ENCODE measurements at places on chromosomes 5 and 9.

- DNase-seq = no peak
Observed at GRCh38 chr9:96859461-96860198, 5.3 kb upstream of the ZNF782 start.

DNA sequence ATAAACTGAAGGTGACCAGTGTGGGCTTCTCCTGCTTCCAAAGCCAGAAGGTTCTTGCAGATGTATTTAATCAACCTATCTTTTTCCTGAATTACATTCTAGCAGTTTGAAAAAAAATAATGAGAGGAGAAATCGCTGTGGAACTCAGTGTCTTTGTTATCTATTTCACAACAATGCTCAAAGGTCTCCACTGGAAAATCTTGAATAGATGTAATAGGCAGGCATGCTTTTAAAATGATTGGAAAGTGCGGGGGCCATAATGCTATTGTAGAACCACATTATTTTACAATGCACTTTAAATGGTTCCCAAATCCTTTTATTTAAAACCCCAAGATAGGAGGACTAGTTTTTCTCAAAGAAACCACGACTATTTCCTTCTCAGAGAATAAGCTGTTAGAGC is 23.3 kb downstream of the ENC1 start:
- no peak for DNase-seq

DNA sequence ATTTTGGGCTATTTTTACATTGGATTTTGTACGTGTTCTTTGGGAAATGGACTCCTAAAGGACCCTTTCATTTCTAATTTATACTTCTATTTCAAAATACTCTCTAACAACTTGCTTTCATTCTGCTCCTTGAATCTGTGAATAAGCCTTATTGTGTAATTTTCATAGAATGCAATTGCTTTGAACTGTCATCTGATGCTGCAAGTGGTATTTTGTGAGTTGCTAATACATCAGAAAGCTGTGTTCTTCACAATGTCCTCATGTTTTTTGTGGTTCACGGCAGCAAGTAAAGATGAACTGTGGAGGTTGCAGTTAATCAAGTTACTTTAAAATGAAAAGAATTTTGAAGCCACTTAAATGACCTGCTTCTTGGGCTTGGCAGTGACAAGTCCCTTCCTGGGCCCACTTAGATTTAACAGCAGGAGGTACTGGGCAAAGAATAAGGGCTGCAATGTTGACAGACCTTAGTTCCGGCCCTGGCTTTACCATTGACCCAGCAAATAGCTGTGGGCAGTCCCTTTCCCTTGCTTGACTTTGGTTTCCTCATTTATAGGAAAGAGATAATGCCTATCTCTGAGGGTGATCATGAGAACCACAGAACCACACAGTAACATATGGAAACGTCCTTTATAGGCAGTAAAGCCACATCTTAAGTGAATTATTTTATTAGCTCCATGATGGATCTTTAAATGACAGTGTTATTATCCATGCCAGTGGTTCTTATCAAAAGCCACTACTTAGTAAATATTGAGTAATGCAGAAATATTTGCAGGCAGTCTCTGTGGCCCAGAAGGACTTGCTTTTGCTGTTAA is 54.8 kb downstream of the IQGAP2 start:
- no peak for DNase-seq

- no peak for DNase-seq
Observed at GRCh38 chr9:10443868-10444204, 169.0 kb downstream of the PTPRD start.

GRCh38 chr9:656926-657568 is 184.4 kb upstream of the DMRT1 start:
- no peak for DNase-seq

DNA sequence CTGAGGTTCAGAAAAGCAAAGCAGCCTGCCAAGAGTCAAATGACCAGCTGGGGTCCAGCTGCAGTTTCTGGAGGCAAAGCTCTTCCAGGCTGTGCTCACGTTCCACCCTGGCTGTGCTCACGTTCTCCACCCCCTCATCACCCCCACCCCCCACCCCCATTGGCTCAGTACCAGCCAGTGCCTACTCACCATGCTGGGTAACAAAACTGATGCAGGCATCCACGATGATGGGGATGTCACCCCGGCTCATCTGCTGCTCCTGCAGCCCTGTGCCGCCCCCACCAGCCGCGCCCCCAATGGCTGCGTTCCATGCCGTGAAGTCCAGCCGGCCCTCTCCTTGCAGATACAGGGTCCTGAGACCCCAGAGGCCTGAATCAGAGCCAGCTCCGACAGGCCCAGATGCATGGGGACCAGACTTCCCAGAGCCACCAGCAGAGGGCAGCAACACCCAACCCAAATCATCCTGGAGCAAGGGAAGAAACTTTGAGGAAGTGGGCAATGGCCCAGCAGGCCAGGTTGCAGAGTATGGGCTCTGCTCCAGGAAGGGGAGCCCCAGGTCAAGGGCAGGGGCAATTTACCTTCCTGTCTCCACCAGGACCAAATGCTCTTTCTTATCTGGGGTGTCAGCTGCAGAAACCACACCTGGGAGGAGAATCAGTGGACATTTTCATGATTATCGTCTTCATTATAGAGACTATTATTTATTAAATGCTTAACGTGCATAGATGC is 13.7 kb upstream of the FCHSD1 start:
- DNase-seq = no peak

DNA sequence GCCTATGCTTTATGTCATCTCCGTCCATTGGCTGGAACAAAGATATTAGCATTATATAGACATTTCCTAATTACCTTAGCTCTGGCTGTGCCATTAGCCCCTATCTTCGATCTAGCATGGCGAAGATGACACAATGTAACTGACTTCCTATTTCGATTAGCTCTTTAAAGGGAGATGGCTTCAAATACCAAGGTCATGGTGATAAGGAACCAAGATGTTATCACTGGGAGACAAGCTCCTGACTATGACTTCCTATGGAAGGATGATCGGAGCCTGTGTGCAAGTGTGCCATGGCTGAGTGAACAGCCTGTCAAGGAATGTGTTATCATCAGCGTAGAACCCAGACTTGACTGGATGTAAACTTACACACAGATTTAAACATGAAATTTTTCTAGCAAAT is 602.1 kb downstream of the PSAT1 start:
- no peak for DNase-seq

DNA sequence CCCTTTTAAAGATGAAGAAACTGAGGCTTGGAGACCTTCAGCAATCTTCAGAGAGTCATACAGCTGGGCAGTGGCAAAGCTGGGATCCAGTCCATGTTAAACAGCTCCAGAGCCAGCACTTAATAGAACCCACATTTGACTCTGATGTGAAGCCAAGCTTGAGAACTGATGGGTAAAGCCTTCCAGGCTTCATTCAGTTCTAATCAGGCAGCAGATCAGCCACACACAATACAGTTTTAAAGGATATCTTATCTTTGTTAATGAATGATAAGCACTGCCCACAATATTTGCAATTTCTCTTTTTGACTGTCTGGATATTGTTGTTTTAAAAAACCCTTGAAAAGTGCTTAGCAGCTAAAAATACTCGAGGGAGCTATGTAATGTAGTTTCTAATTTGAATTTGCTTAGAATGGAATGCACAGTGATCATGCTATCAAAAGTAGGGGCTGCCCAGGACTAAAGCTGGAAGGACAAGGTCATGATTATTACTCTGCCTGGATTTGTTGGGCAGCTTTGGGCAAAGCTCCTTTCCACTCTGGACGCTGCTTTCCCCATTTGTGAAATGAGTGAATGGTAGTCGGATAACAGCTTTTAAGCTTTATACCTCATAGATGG is 31.3 kb upstream of the HTR4 start:
- DNase-seq = no peak

GRCh38 chr9:70135176-70135575 is 91.5 kb downstream of the MAMDC2 start:
- DNase-seq = no peak

GRCh38 chr9:135087489-135087792 is at the start of gene OLFM1:
Gene OLFM1, plus strand, starts transcription at chr9:135087668. Its CDS starts 322 bp downstream, at chr9:135087990.
- DNase-seq = no peak

- DNase-seq = no peak
Observed at GRCh38 chr9:87080512-87081264, 133.4 kb upstream of the GAS1 start.

DNA sequence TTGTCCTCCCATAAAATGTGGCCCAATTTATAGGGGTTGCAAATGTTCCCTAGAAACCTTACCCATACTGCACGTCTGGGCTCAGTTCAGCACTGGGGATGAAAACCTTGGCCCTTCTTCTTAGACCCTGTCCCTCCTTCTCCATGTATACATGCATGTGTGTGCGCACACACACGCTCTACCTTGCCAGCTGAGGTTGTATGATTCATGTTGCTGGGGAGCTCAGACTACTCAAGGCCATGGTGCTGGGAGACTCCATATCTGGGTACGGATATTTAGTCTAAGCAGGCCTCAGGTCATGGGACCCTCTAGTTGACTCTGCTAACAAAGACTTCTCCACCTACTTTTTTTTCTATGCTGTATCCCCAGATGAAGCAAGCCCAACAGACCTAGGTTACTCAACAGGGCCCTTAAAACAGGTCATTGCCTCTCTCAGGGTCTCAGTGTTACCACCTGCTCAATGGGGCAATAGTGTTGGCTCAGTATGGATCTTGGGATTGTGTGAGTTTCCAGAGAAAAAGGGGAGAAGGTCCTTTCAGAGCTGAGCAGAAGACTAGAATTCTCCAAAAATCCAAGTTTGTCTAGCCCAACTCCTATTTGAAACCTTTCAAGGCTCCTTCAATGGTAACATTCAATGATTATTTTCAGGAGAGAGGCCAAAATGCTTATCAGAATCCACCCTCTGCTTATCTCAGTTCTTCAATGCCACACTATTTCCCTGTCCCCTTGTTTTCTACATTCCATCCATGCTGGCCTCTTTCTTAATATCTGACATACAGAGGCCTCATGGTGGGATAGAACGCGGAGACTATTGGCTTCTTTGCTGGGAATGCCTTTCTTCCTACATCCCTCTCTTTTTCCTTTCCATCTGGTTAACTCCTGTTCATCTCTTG is 123.6 kb upstream of the PITX1 start:
- DNase-seq = no peak

DNA sequence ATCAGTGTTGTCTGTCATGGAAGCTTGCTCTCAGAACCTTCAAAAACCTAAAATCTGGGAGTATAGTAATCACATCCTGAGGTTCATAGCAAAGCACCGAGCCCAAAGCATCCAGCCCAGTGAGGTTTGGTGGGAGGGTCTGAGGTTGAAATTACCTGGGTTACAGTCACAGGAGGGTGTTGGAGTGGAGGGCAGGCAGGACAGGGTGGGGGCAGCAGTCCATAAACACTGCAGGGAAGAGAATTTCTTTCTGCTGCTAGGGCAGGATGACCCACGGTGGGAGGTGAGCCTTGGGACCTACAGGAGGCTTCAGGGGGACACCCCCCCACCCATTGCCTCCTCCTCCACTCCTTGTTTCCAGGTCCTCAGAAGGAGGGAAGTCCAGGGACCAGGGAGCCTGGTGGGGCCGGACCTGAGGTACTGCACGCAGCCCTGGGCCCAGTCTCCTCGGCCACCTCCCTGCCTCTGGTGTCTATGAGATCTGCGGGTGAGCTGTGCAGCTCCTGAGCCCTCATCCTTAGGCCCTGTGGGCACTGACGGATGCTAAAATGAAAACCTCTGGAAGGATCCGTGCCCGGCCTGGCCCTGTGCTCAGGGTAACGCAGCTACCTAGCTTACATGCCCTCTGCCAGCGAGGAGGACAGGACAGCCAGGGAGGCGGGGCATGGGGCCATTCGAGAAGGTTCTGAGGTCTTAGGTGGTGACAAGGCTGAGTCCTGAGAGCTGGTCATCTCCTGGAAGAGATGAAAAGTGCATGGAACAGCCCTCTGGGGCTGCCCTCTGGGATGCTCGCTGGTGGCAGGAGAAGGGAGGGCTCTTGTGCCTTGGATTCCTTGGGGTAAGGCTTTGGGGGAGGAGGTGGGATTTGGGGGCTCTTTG is 1.8 kb upstream of the ADCY2 start:
- DNase-seq = no peak

- DNase-seq = no peak
Observed at GRCh38 chr5:9479990-9480389, 65.9 kb downstream of the SEMA5A start.

GRCh38 chr9:90851444-90851843 is 49.8 kb downstream of the SYK start:
- DNase-seq = no peak

DNA sequence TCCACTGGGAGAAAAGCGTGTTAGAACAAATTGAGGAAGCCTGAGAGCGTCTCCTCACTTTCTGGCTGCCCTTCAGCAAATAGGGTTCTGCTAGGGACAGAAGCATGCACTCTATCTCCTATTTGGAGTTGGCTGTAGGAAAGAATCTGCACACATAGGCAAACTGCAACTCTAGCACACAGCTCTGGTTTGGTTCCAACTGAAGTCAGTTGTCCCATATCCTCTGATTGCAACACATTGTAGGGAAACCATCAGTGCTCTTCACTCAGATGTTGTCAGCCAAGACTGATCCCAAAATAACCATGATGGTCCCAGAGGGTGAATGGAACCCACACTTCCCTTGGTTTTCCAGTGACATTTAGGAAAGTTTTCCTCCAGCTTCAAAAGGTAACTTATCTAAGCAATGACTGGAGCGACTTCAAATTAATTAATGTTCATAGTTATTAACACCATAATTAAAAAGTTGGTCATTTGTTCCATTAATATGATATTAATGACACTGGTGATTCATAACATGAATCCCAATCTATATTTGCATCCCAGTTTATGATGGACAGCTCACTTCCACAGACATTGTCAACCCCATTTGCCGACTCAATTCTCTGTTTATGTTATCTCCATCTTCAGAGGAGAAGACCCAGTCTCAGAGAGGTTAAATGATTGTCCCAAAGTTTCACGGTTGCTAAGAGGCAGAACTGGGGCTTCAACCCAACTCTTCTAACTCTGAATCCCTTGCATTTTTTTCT is 136.7 kb upstream of the ZNF462 start:
- no peak for DNase-seq
